Right renal pelvis (tissue), 4 donors: ENCODE measurements at places on chromosomes 12 and 14.

GRCh38 chr12:6928022-6928702 lies 403 bp downstream of the ATN1 start:
- DNase-seq, result no peak

GRCh38 chr14:69321601-69322330 lies 61.8 kb downstream of the GALNT16 start:
- DNase-seq, result no peak

GRCh38 chr12:96327346-96327745 lies 72.9 kb downstream of the CDK17 start:
- no peak for DNase-seq

- DNase-seq, result no peak
Measured at GRCh38 chr14:83994020-83994419, 1535.9 kb upstream of the FLRT2 start.

- DNase-seq, result no peak
Measured at GRCh38 chr12:111942557-111942956, 70.4 kb downstream of the TMEM116 start.

- no peak for DNase-seq
Measured at GRCh38 chr14:58824796-58825195, 187.0 kb downstream of the DACT1 start.

- no peak for DNase-seq
Measured at GRCh38 chr14:104118006-104118844, 20.2 kb upstream of the KIF26A start.

DNA sequence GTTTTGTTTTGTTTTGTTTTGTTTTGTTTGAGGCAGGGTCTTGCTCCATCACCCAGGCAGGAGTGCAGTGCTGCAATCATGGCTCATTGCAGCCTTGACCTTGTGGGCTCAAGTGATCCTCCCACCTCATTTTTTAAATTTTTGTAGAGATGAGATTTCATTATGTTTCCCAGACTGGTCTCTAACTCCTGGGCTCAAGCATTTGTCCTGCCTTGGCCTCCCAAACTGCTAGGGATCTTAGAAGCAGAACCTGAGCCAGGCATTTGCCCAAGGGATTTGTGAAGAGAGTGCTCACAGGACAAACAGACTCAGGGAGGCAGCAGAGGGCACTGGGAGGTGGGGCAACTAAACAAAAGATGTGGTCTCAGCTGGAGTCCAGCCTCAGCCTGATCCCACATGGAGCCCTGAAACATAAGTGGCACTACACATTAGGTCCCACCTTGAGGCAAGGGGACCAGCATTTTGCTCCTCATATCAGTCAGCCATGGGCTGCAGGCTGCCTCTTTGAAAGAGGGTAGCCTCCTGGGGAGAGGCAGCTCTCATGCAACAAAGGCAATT lies 86.2 kb upstream of the CMKLR1 start:
- no peak for DNase-seq

DNA sequence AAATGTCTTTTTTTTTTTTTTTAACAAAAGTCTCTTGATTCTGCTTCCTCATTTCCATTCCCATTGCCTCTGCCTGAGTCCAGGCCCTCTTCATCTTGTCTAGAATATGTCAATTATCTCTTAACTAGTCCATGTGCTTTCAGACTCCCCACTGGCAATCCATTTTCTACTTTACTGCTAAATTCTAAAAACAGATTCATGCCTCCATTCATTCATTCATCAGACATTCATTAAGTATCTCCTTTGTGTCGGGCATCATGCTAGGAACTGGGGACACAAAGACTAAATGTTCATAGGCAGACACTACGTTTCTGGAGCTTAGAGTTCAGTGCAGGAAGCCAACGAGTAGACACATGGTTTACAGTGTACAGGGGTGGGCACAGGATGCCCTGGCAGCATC lies 9.6 kb upstream of the NEDD1 start:
- no peak for DNase-seq

GRCh38 chr12:106956048-106956578 lies 406 bp downstream of the TMEM263 start:
- peak; percentile 60 for DNase-seq
